Natural killer cell (primary cell): ENCODE measurements at places on chromosomes 7 and 10. TPM values are rescaled to one million over a fixed set of nuclear protein-coding genes. Genes with fewer than 3 reads are reported as not detected.

- no peaks in the 10 kb centered on the region for H3K27me3 ChIP-seq
- H3K36me3 ChIP-seq = no peaks in the 10 kb centered on the region
- DNase-seq = no peak
- H3K4me1 ChIP-seq = no peaks in the 10 kb centered on the region
- H3K4me3 ChIP-seq = no peak overlapping the region
- no peak overlapping the region for H3K27ac ChIP-seq
Measured at GRCh38 chr7:94843553-94843952, 63.8 kb upstream of the PPP1R9A start.

GRCh38 chr10:436911-437665 is 252.4 kb downstream of the DIP2C start:
- no peaks in the 10 kb centered on the region for H3K36me3 ChIP-seq
- no peak overlapping the region for H3K4me3 ChIP-seq
- H3K27me3 ChIP-seq = no peaks in the 10 kb centered on the region
- no peaks in the 10 kb centered on the region for H3K4me1 ChIP-seq
- DNase-seq = peak; percentile 24

- H3K4me3 ChIP-seq = no peak overlapping the region
- no peaks in the 10 kb centered on the region for H3K36me3 ChIP-seq
- H3K27me3 ChIP-seq = no peaks in the 10 kb centered on the region
- no peak overlapping the region for H3K27ac ChIP-seq
Measured at GRCh38 chr10:28113202-28113601, 114.3 kb upstream of the ODAD2 start.

GRCh38 chr7:16026253-16027020 is 340.0 kb upstream of the MEOX2 start:
- no peaks in the 10 kb centered on the region for H3K36me3 ChIP-seq
- H3K27me3 ChIP-seq = no peaks in the 10 kb centered on the region
- H3K4me3 ChIP-seq = no peak overlapping the region
- no peak overlapping the region for H3K27ac ChIP-seq

DNA sequence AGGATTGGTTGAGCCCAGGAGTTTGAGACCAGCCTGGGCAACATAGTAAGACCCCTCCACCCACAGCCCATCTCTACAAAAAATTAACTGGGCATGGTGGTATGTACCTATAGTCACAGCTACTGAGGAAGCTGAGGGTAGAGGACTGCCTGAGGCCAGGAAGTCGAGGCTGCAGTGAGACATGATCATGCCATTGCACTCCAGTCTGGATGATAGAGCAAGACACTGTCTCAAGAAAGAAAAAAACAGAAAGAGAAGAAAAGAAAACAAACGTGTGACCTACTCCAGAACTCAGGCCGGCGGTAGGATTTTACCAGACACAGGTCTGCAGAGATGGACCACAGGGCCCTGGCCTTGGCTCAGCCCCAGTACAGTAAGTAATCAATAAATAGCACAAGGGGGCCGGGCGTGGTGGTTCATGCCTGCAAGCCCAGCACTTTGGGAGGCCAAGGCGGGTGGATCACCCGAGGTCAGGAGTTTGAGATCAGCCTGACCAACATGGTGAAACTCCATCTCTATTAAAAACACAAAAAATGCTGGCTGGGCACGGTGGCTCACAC is 35.4 kb upstream of the TNRC18 start:
- peaks cover 2% of the 10 kb centered on the region for H3K27me3 ChIP-seq
- H3K36me3 ChIP-seq = no peaks in the 10 kb centered on the region
- no peak overlapping the region for H3K27ac ChIP-seq
- DNase-seq = no peak
- no peak overlapping the region for H3K4me3 ChIP-seq

- no peak overlapping the region for H3K4me3 ChIP-seq
- H3K36me3 ChIP-seq = peaks cover 5% of the 10 kb centered on the region
- no peak for DNase-seq
- peaks cover 14% of the 10 kb centered on the region for H3K4me1 ChIP-seq
- H3K27me3 ChIP-seq = no peaks in the 10 kb centered on the region
Measured at GRCh38 chr7:101094791-101095375, 9.6 kb downstream of the TRIM56 start.

GRCh38 chr7:116041615-116042014 is 11.1 kb upstream of the TFEC start:
- no peak for DNase-seq
- H3K4me1 ChIP-seq = no peaks in the 10 kb centered on the region
- no peaks in the 10 kb centered on the region for H3K36me3 ChIP-seq
- H3K27me3 ChIP-seq = no peaks in the 10 kb centered on the region
- H3K4me3 ChIP-seq = no peak overlapping the region

GRCh38 chr10:45075826-45076380 is 75.2 kb downstream of the ZNF22 start:
- H3K36me3 ChIP-seq = no peaks in the 10 kb centered on the region
- no peak overlapping the region for H3K4me3 ChIP-seq
- DNase-seq = no peak
- peaks cover 7% of the 10 kb centered on the region for H3K4me1 ChIP-seq

SLC29A3 gene
- total RNA-seq = 4.0 TPM
